ENCODE measurements at places on chromosomes 2 and 18. TPM values are rescaled to one million over a fixed set of nuclear protein-coding genes. Genes with fewer than 3 reads are reported as not detected.

LYG2 gene
- total RNA-seq, result not detected

GPR148 gene
- not detected for total RNA-seq

PXDN gene
- 95.4 TPM for total RNA-seq

SNORC gene
- 0.80 TPM for total RNA-seq

EFHD1 gene
- 7.0 TPM for total RNA-seq

RTP5 gene
- total RNA-seq, result not detected

DNA sequence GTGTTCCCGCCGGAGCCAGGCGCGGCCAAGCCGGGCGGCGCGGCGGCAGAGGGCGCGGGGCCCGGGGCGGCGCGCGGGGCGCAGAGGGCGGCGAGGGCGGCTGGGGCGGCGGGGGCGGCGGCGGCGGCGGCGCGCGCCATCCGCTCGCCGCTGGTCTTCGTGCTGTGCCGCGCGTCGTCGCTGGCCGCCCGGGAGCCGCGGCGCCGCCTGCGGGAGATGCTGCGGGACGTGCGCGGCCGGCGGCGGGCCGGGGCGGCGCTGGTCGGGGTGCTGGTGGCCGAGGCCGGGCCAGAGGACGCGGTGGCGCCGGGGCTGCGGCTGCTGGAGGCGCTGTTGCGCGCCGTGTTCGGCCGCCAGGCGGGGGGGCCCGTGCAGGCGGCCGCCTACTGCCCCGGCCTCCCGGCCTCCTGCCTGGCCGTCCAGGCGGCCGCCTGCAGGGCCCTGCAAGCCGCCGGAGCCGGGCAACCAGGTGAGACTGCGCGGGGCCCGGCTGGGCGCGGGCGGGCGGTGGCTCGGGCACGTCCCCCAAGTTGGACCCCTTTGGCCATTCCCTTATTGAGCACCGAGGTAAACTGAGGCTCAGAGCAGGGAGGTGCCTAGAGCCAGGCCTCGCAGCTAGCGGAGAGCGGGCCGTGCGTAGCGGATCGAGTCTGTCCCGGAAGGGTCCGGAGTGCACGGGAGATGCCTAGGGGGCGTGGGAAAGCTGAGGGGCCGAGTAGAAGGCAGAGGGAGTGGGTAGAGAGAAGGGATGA lies 584 bp downstream of the C2orf72 start:
- no peak overlapping the region for H3K4me3 ChIP-seq
- H3K36me3 ChIP-seq, result no peaks in the 10 kb centered on the region
- no peak for DNase-seq
- peaks cover 67% of the 10 kb centered on the region for H3K27me3 ChIP-seq
- no peak overlapping the region for H3K27ac ChIP-seq

GRCh38 chr18:38539371-38539770 lies 973.8 kb upstream of the CELF4 start:
- no peaks in the 10 kb centered on the region for H3K4me1 ChIP-seq
- H3K4me3 ChIP-seq, result no peak overlapping the region
- no peaks in the 10 kb centered on the region for H3K36me3 ChIP-seq
- H3K27me3 ChIP-seq, result no peaks in the 10 kb centered on the region
- no peak for DNase-seq

DNA sequence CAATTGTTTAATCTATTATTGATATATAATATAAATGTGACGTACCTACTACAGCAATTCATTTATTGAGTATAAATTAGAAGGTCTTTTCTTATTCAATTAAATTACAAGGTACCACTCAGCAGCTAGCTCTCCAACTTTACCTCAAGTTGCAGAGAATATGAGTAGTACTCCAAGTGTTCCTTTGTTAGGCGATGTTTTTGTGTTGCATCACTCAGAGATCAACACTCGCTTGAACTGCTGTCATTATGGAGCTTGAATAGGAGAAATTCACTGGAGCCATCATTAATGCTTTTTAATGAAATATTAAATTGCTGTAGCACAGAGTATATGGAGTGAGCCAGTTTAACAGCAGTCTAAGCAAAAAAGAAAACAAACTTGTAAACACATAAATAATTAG lies 320.0 kb downstream of the FSIP2 start:
- no peaks in the 10 kb centered on the region for H3K27me3 ChIP-seq
- no peaks in the 10 kb centered on the region for H3K4me1 ChIP-seq
- no peak overlapping the region for H3K27ac ChIP-seq
- H3K36me3 ChIP-seq, result no peaks in the 10 kb centered on the region
- DNase-seq, result no peak

DNA sequence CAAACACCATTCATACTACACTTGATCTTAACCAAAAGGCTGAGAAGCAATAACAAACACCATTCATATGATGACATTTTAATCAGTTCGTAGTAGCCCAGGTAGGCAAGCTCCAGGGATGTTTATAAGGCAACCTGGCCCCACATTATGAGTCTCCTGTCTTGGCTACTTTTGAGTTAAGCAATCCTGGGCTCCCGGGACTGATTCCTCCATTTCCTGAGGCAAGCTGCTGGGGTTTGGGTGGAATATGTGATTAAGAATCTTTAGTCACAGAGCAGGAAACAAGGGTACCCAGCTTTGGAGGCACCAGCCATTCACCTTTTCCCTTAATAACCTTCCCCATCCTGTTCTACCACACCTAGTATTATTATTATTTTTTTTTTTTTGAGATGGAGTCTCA lies 24.5 kb upstream of the SPRED2 start:
- no peak overlapping the region for H3K4me3 ChIP-seq
- no peaks in the 10 kb centered on the region for H3K27me3 ChIP-seq
- H3K27ac ChIP-seq, result no peak overlapping the region
- no peaks in the 10 kb centered on the region for H3K36me3 ChIP-seq
- H3K4me1 ChIP-seq, result no peaks in the 10 kb centered on the region

DNA sequence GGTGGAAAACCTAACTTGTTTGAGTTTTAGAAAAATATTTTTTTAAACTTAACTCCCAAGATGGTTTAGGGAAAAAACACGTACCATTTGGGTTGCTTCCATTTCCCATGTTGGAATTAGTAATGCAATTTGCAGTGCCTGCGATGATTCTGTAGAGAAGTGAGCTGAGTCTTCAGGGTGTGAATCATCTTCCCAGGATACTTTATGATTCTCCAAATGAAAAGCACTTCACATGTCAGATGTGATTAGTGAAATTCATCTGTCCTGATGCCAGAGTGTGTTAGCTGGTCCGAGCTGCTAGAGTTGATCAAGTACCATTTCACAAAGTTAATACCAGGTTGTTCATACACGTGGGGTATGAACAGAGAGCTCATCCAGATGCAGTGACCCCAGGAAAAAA lies 59.1 kb downstream of the ACOXL start:
- H3K4me1 ChIP-seq, result peaks cover 4% of the 10 kb centered on the region
- H3K27me3 ChIP-seq, result peaks cover 13% of the 10 kb centered on the region
- H3K36me3 ChIP-seq, result no peaks in the 10 kb centered on the region
- H3K4me3 ChIP-seq, result no peak overlapping the region
- H3K27ac ChIP-seq, result no peak overlapping the region
- peak; percentile 49 for DNase-seq

DNA sequence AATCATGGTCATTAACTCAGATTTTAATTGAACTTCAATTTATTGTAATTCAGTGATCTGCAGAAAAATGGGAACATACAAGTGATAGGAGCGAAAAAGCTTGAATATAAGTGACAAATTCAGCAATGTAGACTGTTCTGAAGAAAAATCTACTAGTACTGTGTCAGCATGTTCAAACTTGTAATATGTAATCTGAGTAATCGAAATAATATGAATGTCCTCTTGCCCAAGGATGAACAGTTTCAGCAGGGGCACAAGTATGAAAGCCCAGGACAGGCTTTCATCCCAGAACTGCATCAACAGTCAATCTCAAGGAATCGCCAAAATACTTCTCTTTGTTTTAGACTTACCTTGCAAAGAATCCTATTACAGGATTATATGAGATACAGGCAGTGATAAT lies 1110.5 kb downstream of the LRP1B start:
- DNase-seq, result no peak
- H3K27me3 ChIP-seq, result no peaks in the 10 kb centered on the region
- H3K27ac ChIP-seq, result no peak overlapping the region
- no peak overlapping the region for H3K4me3 ChIP-seq
- no peaks in the 10 kb centered on the region for H3K4me1 ChIP-seq
- no peaks in the 10 kb centered on the region for H3K36me3 ChIP-seq

DNA sequence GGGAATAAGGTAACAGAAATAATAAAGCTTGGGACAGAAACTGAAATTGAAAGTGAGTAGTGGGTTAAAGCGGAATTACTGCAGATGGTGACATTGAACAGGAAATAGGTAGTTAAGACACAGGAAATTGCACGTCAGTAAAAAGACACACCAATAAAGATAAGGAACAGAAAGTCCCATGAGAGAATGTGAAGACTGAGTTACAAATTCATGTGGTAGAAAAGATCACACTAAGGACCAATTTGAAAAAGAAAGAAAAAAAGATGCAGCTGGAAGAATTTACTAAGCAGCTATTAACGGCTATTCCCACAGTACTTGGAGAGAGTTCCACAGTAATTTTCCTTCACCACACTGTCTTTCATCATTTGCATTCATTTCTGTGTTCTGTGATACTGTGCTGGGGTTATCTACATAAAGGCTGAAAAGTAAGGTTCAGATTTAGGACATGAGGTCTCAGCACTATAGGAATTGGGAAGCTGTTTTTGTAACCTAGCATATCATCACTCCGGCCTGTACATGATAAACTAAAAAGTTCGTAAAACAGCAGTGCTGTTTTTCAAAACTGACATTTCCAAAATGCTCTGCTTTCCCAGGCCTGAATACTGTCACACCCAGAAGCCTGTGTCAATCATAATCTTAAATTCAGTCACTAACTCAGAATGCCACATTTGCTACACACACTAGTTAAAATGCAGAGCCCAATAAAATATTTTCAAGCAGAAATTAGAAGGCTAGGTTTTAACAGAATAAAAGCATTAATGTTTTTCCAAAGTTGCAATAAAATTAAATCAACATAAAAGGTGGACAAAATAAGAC lies 42.9 kb downstream of the SRBD1 start:
- peak overlapping the region; percentile 6 for H3K4me3 ChIP-seq
- peak overlapping the region; percentile 56 for H3K27ac ChIP-seq
- peaks cover 5% of the 10 kb centered on the region for H3K36me3 ChIP-seq
- no peaks in the 10 kb centered on the region for H3K27me3 ChIP-seq
- H3K4me1 ChIP-seq, result no peaks in the 10 kb centered on the region
- peak; percentile 63 for DNase-seq

- no peaks in the 10 kb centered on the region for H3K36me3 ChIP-seq
- no peak overlapping the region for H3K4me3 ChIP-seq
- no peaks in the 10 kb centered on the region for H3K4me1 ChIP-seq
- peak; percentile 49 for DNase-seq
- no peak overlapping the region for H3K27ac ChIP-seq
Observed at GRCh38 chr2:60707750-60708371, 48.2 kb upstream of the PAPOLG start.

GRCh38 chr2:238162846-238163441 lies 4.2 kb downstream of the ERFE start:
- peaks cover 40% of the 10 kb centered on the region for H3K4me1 ChIP-seq
- H3K36me3 ChIP-seq, result peaks cover 17% of the 10 kb centered on the region
- no peak overlapping the region for H3K27ac ChIP-seq
- H3K4me3 ChIP-seq, result no peak overlapping the region

DNA sequence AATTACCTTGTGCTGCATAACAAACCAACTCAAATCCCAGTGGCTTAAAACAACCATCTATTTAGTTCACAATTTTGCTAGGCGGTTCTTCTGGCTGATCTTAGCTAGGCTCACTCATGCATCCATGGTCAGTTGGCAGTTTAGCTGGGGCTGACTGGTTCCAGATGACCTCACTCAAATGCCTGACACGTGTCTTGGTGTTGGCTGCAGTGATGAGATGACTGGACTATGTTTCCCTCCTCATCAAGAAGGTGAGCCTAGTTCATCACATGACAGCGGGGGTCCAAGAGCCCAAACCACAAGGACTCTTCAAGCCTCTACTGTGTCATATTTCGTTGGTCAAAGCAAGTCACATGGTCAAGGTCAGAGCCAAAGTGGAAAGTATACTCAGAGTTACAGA lies 42.7 kb upstream of the ACTR3 start:
- no peak overlapping the region for H3K4me3 ChIP-seq
- H3K36me3 ChIP-seq, result no peaks in the 10 kb centered on the region
- H3K27me3 ChIP-seq, result no peaks in the 10 kb centered on the region
- H3K4me1 ChIP-seq, result no peaks in the 10 kb centered on the region

DNA sequence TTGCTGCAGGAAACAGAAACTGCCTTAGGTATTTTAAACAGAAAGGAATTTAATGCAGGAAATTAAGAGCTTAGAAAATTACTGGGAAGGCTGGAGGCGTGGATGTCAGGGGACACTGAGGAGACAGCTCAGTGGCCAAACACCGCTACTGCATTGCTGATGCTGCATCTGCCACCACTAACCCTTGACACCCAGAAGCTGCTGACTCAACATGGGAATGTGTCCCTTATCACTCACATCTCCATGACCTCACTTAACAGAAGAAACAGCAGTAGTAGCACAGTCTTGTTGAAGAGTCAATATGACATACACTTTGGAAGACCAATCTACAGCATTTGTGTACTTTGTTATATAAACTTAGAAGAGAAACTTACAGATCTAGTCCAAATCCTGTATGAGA lies 906.1 kb downstream of the SLC4A3 start:
- no peaks in the 10 kb centered on the region for H3K4me1 ChIP-seq
- DNase-seq, result no peak
- H3K4me3 ChIP-seq, result no peak overlapping the region
- no peaks in the 10 kb centered on the region for H3K27me3 ChIP-seq

DNA sequence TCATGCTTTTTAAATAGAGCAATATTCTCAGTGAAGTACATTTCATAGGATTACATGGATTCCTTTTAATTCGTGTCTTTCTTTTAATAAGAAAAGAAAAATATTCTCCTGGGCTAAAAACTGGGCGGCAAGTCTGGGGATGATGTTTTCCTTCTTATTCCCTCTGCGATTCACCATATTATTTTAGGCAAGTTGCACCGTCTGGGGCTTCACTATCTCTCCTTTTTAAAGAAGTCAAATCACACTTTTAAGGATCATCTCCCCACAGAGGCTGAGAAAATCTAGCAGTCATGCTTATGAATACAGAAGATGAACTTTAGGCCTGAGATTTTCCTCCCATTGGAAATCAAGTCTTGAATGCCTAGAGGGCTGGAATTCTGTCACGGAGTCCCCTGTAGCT lies 104.1 kb downstream of the COPS8 start:
- peak overlapping the region; percentile 6 for H3K27ac ChIP-seq
- no peak overlapping the region for H3K4me3 ChIP-seq
- H3K27me3 ChIP-seq, result no peaks in the 10 kb centered on the region
- peaks cover 27% of the 10 kb centered on the region for H3K4me1 ChIP-seq
- no peak for DNase-seq

DNA sequence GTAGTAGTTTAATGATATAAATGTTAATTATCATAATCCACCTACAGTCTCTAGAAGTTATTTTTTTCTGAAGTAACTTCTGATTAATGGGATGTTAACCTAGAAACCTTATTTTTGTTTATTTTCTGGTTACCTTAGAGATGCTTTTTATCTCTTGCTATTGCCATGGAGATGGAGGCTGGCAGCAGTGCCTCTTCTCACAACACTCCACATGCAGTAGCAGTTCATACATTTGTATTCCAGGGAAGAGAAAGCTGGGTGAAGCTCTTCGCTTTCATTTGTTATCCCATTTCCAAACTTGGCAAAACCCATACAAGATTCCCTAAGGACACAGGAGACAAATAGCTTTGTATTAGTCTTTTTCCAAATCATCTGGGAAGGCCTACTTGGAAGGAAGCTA lies 1794.1 kb upstream of the LRRTM1 start:
- no peak overlapping the region for H3K27ac ChIP-seq
- H3K4me3 ChIP-seq, result no peak overlapping the region
- no peaks in the 10 kb centered on the region for H3K27me3 ChIP-seq
- no peaks in the 10 kb centered on the region for H3K4me1 ChIP-seq
